ENCODE measurements at places on chromosomes 6 and 20.

GRCh38 chr6:52394251-52394666 lies 25.9 kb upstream of the EFHC1 start:
- DNase-seq: no peak

DNA sequence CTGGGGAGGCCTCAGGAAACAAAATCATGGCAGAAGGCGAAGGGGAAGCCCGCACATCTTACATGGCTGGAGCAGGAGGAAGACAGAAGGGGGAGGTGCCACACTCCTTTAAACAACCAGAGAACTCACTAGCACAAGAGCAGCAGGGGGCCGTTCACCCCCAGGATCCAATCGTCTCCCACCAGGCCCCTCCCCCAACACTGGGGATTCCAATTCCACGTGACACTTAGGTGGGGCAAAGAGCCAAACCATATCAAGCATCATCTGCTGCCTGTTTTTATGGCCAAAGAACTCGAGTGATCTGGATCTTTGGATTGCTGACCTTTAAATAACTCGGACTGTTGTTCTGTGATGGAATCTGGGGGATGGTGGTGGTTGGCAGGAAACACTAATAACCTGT lies 28.0 kb downstream of the PNLDC1 start:
- DNase-seq: no peak

- DNase-seq: no peak
Measured at GRCh38 chr6:18263418-18264218, 712 bp downstream of the DEK start.

GRCh38 chr6:161660666-161661571 lies 387.1 kb upstream of the AGPAT4 start:
- no peak for DNase-seq

DNA sequence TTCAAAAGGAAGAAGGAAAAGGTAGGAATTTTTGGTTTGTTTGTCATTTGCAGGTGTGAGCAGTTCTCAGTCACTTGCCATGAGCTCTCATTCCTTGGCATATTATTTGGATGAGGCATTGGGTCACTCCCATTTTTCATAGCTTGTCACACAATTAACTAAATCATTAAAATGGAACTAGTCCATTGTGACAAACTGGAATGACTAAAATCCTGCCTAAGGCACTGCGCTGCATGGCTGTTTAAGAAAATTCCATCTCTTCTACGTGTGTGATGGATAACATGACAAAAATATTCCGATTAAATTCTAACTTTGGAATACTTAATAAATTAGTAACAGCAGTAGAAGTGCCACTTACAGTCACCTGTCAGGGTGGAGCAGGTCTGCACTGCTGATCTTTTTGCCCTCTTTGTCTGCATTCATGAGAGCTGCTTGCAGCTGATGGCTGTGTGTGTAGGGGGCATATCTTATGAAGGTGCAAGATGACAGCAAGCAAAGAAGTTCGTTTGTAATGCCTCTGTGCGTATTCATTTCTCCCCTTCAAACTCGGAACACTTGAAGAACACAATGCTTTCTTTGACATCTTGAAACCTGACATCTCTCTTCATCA lies 1292.6 kb upstream of the MAP3K7 start:
- no peak for DNase-seq

GRCh38 chr6:96725296-96725695 lies 112.0 kb downstream of the GPR63 start:
- no peak for DNase-seq

DNA sequence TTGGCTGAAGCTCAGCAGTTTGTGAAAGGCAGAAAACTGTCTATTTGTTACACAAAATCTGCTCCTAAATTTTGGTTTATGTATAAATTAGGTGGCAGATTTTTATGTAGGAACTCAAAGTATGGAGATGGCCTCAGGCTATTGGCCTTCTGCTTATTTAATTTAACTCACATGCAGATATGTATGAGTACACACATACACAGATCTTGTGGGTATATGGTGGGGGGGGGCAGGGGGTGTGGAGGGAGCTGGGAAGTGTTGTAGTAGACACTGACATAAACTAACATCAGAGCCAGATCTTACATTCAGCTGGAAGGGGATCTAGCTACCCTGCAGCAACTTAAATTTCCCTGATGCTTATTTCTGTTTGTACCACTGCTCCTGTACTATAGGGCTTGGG lies 170.8 kb downstream of the EPM2A start:
- DNase-seq: no peak

DNA sequence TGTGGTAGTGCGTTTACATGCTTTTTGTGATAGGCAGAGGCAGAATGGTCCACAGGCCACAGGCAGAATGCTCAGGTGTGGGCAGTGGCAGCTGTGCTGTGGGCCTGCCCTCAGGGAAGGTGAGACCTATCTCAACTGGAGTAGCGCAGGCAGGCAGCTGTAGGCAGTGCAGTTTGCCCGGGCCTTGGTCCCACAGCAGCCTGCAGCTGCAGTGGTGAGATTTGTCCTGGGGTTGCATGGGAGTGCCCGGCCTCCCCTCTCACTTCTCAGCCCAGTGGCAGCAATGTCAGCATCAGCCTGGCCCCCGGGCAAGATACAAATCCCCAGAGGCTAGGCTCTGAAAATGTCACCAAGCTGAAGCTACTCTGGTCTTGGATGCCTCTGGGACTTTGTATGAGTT lies 6.1 kb upstream of the PPIL4 start:
- DNase-seq: no peak

- DNase-seq: no peak
Measured at GRCh38 chr6:154460306-154461071, 50.0 kb downstream of the CNKSR3 start.

DNA sequence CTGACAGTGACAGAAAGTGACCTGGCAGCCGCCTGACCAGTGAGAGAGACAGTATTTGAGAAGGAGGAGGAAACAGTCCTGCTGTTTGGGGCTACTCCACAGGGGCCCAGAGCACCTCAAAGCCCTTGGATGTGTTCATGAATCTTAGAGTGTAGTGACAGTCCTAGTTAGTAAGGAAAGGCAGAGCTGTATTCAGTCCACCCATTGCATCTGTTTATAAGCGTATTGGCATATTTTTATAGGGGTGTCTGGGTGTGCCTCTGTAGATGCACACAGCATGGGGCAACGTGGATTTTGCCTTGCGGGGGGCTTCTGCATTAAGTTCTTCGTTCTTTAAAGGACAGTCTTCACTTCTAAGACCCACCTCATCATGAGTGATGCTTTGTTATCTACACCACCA lies 44.6 kb upstream of the SLC22A1 start:
- DNase-seq: no peak

GRCh38 chr20:51410586-51411325 lies 131.8 kb downstream of the NFATC2 start:
- DNase-seq: no peak

- DNase-seq: no peak
Measured at GRCh38 chr6:73702444-73702843, 6.4 kb downstream of the CD109 start.

DNA sequence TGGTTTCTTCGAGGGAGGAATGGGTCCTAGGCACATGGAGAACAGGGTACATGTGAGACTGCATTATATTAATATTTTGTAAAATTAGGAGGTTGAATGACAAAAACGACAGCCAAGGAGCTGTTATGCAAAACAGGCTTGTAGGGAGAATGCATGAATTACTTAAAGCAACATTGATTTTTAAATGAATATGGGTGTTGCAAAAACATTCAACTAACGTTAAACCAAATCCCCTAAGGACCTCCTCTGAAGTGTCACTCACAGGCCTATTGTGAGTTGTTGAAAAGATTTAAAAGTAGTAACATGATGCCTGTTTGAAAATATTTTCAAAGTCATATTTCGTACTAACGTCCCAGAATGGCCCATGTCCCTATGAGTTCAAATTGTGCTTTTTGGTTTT lies 21.9 kb downstream of the FBXL4 start:
- no peak for DNase-seq

GRCh38 chr20:12294678-12295077 lies 377.0 kb downstream of the BTBD3 start:
- DNase-seq: no peak

- DNase-seq: no peak
Measured at GRCh38 chr6:152380993-152381898, 255.9 kb downstream of the SYNE1 start.

DNA sequence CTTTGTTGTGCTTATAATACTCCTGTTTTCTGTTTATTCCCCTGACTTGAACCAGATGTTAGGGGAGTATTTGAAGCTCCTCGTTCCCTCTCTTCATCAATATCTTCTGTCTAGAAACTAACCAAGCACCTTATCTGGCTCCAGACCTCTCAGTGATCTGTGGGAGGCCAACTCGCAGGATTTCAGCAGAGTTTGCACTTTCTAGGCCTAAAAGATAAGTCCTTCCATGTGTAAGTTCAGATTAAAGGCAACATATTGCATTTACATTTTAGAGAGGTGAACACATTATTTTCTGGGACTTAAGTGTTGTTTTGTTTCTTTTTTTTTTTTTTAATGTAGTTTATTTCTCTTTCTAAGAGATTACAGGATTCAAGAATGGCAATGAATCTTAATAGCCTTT lies 139.4 kb upstream of the AKAP12 start:
- no peak for DNase-seq

GRCh38 chr6:4805553-4806336 lies 29.5 kb downstream of the CDYL start:
- DNase-seq: peak; percentile 14

DNA sequence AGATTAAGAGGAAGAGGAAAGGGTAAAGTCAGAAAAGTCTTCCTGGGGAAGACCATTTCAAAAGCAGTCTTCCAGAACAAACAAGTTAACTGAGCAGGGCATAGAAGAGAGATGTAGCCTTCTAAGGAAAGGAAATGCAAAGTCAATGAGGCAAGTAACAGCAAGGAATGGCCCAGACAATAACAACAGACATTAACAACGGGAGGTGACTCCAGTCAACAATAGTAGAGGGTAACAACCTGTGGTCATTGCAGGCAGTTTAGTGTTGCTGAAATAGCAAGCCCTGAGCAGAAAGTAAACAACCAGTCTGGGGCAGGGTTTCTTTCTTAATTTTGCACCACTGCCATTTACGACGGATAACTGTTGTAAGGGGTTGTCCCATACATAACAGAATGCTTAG lies 2.1 kb downstream of the MDN1 start:
- DNase-seq: no peak

- no peak for DNase-seq
Measured at GRCh38 chr6:145569140-145569539, 166.2 kb downstream of the EPM2A start.

DNA sequence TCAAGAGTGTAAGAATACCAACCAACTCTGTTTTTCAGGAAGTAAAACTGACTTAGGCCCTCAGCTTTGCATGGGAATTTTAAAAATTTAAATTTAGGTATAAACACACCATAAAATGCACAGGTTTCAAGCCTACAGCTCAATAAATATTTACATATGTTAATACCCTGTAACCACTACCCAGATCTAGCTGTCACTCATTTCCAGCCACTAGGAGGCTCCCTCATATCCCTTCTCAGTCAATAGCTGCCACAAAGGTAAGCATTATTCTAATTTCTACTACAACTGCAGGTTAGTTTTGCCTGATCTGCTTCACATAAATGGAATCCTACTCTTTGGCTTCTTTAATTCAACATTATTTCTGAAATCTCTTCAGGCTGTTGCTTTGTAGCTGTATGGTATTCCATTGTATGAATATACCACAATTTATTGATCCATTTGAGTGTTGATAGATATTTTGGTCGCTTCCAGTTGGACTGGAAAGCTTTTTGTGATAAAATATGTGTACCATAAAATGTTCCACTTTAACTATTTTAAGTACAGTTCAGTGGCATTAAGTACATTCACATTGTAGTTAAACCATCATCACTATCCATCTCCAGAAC lies 32.5 kb upstream of the MEI4 start:
- no peak for DNase-seq

GRCh38 chr6:33776764-33777163 lies 12.2 kb downstream of the LEMD2 start:
- no peak for DNase-seq

DNA sequence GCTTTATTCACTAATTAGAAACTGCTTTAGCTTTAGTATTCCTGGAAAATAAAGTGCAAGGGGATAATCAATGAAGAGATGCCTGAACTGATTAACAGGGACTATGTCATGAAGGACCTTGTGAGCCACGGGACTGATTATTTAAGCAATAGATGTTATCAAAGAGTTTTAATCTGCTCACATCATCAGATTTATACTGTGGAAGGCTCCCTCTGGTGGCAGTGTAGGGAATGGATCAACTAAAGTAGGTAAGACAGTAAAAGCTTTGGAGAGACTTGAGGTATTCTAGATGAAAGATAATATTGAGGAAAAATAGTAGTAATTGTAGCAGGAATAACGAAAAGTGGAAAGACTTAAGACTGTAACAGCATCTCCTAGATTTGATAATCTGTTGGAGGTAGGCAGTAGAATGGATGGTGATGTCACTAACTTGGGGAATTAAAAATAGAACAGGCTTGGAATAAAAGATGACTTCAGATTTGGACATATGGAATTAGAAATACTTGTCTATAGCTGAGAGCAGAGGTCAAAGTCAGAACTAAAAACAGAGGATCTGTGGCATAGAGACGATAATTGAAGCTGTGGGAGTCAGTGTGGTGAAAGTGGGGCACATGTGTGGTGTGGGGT lies 80.3 kb upstream of the HTR1E start:
- DNase-seq: no peak

- DNase-seq: no peak
Measured at GRCh38 chr6:33768644-33769120, 20.2 kb downstream of the LEMD2 start.

- no peak for DNase-seq
Measured at GRCh38 chr20:62405981-62406513, 1.0 kb downstream of the CABLES2 start.

DNA sequence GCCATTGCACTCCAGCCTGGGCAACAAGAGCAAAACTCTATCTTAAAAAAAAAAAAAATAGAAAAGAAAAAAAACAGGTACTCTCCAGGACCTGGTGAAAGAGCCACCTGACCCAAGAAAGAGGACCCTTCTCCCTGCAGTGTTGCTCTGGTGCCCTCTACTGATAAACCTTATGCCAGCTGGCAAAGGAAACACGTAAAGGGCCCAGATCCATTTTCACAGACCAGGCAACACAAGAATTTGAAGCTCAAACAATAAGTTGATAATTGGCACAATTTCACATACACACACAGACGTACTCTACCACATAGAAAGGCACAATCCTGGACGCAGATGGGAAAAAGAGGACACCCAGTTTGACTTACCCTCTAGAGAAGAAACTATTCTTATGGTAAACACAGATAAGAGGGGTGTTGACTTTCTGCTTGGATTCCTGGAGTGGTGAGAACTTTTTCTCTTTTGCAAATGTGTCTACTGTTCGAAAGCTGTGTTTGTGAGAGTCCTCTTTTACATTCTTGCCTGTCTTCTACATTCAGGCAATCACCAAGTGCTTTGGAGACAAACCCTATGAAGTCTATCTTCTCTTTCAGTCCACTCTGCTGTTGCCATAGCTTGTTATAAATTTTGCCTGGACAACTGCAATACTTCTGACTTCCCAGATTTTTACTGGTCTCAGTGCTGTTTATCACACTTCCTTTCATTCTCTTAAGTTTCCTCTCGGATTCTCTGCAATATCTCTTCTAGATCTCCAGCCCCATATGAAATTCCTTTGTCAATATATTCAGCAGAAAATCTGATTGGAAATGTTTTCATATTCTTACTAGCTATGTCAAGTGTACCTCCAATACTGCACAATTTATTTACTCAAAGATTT lies 6.4 kb upstream of the SNRPB start:
- DNase-seq: no peak
